Activated CD4-positive, alpha-beta T cell treated with anti-CD3 and anti-CD28 coated beads for 48 hours (primary cell): ENCODE measurements at places on chromosomes 5 and 9.

- DNase-seq, result no peak
These were observed 86.5 kb upstream of the NEURL1B start for GRCh38 chr5:172554562-172554961.

DNA sequence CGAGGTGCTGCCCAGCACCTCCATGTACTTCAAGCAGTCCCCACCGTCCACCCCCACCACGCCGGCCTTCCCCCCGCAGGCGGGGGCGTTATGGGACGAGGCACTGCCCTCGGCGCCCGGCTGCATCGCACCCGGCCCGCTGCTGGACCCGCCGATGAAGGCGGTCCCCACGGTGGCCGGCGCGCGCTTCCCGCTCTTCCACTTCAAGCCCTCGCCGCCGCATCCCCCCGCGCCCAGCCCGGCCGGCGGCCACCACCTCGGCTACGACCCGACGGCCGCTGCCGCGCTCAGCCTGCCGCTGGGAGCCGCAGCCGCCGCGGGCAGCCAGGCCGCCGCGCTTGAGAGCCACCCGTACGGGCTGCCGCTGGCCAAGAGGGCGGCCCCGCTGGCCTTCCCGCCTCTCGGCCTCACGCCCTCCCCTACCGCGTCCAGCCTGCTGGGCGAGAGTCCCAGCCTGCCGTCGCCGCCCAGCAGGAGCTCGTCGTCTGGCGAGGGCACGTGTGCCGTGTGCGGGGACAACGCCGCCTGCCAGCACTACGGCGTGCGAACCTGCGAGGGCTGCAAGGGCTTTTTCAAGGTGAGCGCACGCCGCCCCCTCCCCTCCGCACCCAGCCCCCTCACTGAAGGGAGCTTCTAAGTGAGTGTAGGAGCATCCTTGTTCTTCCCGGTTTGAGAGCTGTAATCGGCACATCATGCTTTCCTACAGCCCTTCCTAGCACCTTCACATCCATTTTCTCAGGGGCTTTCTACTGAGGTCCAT is 6.9 kb downstream of the NR4A3 start:
- DNase-seq, result no peak

GRCh38 chr5:168015506-168015905 is 275.9 kb upstream of the WWC1 start:
- DNase-seq, result no peak

DNA sequence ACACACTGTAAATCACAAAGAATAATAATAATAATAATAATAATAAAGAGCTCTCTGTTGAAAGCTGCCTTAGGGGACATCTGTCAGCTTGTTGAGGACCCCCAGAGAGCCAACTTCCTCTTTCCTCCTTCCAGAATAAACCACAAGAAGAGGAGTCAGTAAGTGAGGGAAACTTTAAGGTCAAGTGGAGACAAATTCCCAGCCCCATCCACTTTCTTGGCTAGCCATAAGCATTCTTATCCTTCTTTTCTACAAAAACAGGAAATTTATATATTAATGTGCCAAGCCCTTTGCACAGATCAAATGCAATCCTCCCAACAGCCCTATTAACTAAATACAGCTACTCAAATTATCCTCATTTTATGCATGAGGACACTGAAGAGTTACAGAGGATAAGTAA is 9.4 kb upstream of the C5orf58 start:
- no peak for DNase-seq

DNA sequence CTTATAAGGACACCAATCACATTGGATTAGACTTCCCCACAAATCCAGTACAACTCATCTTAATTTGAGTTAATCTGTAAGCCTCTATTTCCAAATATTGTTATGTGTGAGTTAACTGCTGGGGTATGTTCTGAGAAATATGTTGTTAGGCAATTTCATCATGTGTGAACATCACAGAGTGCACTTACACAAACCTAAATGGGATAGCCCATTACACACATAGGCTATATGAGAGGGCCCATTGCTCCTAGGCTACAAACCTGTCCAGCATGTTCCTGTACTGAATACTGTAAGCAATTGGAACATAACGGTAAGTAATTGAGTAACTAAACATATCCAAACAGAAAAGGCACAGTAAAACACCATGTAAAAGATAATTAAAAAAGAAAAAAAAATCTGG is 19.1 kb upstream of the ARSI start:
- DNase-seq, result no peak

GRCh38 chr9:36991516-36992134 is 42.4 kb downstream of the PAX5 start:
- peak; percentile 70 for DNase-seq

DNA sequence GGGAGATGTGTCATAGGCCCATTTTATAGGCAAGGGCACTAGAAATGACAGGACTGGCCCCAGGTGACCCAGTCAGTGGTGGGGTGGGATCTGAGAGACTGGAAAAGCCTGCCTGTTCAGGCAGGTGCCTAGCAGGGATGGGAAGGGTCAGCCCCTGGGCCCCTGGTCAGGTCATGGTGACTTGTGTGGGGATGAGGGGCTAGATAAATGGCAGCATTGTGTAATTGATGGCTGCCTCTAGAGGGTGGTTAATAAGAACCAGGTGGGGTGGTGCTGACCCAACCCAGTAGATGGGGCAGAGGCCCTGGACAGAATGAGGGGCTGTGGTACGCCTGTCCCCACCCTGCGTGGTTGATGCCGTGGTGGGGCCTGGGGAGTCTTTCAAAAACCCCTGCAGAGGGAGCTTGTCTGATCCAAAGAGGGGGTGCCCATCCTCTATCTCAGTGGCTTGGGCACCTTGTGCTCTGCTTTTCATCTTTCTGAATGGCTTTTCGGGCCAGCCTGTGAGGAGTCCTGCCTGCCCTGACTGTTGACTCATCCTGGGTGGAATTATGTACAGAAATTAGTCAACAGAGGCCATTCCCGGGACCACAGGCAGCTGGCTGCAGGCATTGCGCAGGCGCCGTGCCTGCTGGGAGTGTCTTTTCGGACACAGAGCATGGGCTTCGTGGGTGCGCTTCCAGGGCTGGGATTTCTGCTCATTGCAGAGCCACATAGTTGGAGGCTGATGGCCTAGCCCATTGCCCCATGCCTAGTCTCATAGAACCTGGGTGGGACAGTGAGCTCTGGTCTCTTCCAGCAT is 93.6 kb upstream of the PITX1 start:
- no peak for DNase-seq

DNA sequence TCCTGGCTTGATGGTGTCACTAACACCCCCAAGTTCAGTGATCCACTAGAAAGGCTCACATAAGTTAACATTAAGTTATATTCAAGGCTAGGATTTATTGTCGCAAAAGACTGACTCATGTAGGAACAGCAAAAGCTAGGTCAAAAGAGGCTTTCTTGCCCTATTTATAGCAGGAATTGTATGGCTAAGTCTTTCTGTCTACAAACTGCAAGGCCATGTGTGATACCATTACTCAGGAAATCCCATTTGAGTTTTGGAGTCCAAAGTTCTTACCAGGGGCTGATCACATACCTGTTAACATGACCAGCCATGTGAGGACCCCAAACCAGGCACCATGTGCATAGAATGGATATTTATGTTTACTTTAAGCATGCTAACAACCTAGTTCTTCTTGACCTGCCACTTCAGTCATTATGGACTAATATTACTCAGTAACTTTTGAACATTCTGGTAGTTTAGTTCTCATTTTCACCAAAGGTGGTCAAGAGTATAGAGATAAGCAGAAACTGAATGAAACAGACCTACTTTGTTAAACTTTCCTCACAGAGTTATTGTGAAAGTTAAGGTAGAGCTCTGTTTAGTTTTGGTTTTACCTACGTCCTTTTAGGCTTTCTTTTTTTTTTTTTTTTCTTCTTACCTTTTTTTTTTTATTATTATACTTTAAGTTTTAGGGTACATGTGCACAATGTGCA is 281.1 kb downstream of the FER start:
- no peak for DNase-seq

- DNase-seq, result no peak
These were observed 276.5 kb downstream of the ARHGEF28 start for GRCh38 chr5:73902327-73903051.

- DNase-seq, result no peak
These were observed 34.0 kb upstream of the LURAP1L start for GRCh38 chr9:12740845-12741244.

- no peak for DNase-seq
These were observed 326.1 kb downstream of the PLK2 start for GRCh38 chr5:58133631-58134296.

GRCh38 chr5:4019009-4019769 is 423.6 kb downstream of the IRX1 start:
- DNase-seq, result no peak

DNA sequence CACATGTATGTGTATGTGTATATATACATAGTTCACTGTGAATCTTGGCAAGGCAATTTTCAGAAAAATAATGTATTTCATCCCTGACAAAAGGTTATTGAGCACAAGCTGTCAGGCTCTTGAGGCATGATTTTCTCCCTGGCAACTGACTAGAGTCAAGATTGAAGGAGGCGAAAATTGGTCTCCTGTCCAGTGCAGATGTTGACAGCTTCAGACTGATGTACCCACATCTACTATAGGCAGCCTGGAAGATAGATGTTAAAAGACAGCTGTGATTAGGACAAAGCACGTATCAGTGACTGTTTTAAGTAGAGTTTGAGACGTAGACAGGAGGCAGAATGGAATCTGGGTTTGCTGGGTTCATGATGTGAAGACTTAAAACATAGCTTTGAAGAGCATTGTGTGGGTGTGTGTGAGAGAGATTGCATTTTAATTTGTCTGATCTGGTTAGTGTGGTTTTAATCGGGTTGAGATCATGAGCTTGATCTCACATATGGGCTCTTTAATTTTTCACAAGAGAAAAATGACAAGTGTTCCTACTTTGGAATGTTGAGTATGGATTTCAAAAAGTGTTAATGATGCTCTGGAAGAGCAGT is 39.1 kb downstream of the CTNNA1 start:
- no peak for DNase-seq

DNA sequence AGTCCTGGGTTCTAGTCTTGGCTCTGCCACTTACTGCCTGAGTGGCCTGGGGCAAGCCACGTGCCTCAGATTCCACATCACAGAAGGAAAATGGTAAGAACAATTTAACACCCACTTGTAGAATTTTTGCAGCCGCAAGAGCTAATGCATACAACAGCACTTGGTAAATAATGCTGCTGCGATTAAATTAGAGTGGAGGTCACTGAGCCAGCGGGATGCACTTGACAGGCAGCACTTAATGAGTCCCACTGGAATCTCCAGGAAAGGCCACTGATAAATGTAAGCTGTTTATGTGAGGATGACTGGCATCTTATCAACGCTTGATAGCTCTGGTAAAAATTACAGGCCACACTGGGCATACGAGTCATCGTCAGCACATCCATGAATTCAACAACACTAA is 59.4 kb upstream of the UBTD2 start:
- no peak for DNase-seq

- DNase-seq, result peak; percentile 46
These were observed 11.2 kb upstream of the CFAP95 start for GRCh38 chr9:69809304-69809863.

DNA sequence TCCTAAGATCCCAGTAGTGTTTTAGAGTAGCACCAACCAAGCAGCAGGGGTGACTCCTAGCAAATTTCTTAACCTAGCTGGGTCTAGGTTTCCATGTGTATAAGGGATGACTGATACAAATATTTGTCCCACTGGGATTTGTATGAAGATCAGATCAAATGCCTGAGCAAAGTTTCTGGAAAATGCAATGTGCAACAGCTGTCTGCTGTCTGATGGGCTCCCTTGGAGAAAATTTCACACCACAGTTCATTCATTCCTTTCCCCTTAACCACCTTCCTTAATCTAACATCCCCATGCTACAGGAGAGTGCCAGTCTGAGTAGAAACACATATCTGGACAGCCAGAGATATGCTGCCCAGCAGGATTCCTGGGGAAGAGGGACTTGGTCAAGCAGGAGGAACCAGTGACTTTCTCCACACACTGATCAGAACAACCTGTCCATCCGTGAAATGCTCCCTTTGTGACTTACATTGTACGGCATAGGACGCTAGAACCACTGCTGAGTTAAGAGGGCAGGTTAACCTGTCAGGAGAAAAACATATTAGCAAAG is 53.3 kb downstream of the PTPN3 start:
- DNase-seq, result no peak

DNA sequence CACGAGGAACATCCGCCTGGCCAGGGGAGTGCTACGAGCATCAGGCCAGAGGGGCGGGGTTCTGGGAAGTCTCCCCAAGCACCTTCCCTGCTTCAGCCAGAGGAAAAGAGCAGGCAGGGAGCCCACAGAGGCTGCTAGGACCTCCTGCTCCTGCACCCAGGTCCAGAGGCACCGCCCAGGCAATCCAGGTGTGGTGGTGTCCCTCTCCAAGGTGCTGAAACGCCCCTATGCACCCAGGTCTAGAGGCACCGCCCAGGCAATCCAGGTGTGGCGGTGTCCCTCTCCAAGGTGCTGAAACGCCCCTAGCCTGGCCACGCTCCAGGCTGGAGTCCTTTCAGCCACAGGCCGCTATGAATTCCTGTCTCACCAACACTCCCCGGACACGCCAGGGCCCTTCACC is 10.7 kb upstream of the UBAC1 start:
- DNase-seq, result peak; percentile 61

DNA sequence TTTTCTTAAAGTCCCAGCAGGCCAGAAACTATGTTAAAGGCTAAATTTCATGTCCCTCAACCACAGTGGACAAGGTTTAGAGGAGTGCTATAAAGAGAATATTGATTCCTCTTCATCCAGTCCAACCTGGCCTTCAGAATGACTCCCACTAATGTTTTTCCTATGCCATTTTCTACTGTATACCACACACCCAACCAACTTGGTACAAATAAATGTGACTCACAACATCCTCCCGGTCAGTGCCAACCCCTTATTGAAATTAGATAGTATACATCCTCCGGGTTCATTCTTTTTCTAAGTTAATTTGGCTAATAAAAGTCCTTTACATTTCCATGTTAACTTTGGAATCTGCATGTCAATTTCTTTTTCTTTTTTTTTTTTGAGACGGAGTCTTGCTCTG is 215.1 kb downstream of the TSSK1B start:
- DNase-seq, result no peak

- DNase-seq, result no peak
These were observed 58.3 kb upstream of the SEMA6A start for GRCh38 chr5:116632890-116633289.
